ENCODE measurements at places on chromosomes 16 and 17.

- DNase-seq, result no peak
Measured at GRCh38 chr17:41547921-41548843, 20.1 kb upstream of the KRT19 start.

DNA sequence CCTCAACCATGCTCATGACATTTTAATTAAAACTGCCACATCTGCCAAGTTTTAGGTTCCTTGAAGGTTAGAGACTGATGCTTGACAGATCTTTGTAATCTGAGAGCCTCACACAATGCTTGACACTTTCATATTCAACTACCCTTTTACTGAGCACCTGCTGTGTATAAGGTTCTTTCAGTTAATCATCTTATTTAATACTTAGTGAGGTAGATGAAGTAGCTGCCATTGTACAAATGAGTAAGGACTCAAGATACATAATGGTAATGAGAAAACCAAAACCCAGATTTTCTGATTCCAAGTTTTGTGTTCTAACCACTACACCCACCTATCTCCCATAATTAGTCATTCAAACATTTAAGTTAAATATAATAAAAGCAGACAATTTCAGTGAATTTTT is 35.4 kb upstream of the ARL6IP1 start:
- DNase-seq, result no peak

DNA sequence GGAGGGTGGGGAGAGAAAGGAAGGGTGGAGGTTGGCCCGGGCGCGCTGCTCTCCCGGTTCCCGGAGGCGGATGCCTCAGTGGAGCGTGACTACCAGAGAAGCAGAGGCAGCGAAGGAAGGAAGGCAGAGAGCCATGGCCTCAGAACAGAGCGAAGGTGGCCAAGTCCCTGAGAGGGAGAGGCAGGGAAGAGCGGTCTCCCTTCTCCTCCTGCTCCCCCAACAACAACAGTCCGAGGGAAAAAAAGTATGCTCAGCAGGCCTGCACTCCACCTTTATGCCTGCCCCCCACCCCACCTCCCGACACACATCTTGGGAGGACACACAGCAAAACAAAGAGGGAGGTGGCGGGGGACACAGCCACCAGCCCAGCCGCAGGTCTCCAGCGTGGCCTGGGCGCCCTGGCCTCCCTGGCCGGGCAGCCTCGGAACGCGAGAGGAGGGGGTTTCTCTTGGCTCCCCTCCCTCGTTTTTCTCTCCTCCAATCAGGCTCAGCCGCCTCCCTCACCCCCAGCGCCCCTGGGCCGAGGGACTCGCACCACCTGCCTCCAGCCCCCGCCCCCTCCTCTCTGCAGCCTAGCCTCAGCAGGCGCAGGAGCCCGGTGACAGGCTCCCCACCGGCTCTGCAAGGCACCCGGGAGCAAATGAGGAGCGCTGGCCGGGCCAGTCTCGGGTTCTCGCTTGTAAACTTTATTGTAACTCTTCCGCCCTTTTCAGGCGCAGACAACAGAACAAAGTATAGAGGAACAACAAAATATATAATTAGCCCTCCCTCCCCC is 1.1 kb upstream of the HOXB7 start:
- DNase-seq, result no peak

DNA sequence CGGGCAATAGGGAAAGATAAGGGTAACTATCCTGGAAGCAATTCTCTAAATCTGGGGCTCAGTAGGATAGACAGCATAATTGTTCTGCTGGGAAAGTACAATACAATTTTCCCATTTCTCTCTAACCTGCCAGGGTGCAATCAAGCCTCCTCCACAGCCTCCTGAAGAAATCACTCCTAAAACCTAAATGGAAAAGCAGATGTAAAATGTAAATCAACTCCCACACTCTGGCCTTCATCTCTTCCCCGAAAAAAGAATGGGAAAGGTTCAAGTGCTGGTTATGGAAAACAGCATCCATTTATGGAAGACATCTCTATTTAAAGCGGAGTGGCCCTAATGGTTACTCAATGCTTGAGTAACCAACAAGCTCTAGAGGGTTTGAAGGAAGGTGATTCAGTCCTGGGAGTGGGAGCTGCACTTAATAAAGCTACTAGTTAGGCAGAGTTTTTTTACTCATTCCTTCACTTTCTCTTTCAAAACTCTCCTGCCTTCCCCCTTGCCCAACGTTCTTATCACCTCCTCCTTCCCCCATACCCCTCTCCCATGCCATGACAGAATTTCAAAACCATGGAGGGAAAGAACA is 5.1 kb downstream of the MMD start:
- no peak for DNase-seq

DNA sequence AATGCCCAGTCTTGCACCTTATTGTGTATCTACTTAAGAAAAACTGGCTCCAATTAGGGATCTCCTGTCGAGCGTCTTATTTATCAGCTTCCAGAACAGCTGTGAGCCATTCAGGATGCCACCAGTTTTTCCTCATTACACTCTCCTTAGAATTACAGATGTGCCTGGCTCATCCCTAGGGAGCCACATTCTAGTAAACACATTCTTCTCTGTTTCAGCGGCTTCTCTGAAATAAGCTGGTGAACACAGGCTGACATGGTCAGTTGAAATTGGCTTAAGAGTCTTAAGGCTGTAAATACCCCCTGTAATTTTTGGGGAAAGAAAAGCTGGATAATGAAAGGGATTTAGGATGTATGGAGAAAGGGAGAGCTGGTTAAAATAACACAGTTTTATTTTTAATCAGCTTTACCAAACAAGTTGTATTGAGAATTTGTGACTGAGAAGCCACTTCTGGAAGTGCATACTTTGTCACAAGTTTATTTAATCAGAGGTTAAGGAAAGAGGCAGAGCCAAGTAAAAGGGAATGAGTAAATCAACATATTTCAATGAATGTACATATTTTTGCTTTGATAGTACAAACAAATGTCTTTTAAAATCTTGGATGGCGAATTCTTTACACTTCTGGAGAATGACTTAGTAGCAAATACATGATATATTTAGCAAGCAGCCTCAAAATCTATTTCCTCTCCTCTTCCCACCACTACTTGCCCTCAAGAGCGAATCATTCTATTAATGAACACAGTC is 562.0 kb upstream of the GOT2 start:
- DNase-seq, result no peak

GRCh38 chr16:25941800-25942499 is 250.2 kb downstream of the HS3ST4 start:
- no peak for DNase-seq

GRCh38 chr16:25210758-25211157 is 6.0 kb upstream of the AQP8 start:
- DNase-seq, result no peak

DNA sequence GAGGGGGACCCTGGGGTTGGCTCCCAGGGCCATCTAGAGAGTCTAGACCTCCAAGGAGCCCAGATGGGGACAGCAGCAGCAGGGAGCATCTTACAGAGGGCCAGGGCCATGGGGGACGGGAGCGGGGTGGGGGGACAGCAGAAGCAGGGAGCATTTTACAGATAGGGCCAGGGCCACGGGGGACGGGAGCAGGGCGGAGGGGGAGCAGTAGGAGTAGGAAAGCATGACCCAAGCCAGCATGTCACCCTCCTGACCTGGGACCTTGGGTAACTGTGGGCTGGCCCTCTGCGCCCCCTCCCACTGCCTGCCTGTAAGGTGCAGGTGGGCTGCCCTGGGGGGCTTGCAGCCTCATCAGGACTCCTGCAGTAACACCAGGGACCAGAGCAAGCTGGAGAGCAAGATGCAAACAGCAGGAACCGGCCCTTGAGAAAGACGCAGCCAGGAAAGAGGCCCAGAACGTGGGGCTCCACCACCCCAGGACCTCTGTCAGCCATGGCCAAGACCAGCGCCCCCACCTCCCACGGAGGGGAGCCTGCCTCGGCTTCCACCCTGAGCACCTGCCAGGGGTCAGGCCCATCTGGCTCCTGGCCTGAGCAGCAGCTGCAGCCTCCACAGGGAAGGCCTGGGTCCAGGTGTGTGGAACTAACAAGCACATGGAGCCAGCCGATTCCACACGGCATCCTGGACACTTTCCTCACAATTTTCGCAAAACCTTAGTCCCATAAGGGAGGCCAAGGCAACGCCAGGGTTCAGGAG is 2.4 kb downstream of the ZNF598 start:
- DNase-seq, result no peak

GRCh38 chr17:69198238-69198637 is 30.4 kb downstream of the ABCA10 start:
- DNase-seq, result no peak

GRCh38 chr16:59385491-59385890 is 651.4 kb upstream of the GOT2 start:
- DNase-seq, result no peak

GRCh38 chr16:58038219-58038641 is 12.7 kb downstream of the MMP15 start:
- no peak for DNase-seq

- no peak for DNase-seq
Measured at GRCh38 chr17:59631276-59631675, 11.6 kb downstream of the CLTC start.

- DNase-seq, result no peak
Measured at GRCh38 chr17:50690887-50691549, 16.7 kb downstream of the ANKRD40 start.

DNA sequence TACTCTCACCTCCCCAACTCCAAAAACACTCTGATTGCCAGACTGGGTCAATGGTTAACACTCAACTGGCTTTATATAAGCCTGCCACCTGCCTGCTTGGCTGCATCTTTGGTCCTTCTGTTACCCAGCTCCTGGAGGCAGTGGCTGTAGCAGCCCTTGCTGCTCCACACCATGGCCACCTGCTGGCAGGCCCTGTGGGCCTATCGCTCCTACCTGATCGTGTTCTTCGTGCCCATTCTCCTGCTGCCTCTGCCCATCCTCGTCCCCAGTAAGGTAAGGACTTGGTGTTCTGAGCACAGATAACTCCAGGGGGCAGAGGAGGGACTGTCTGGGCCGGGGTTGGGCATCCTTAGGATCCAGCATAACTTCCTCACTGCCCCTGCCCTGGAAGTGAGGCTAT is at the start of gene SLC13A2:
SLC13A2 (plus strand) TSS at position 103 of the 400 bp plus-strand sequence; CDS start at position 172, 69 bp downstream.
- DNase-seq, result no peak

DNA sequence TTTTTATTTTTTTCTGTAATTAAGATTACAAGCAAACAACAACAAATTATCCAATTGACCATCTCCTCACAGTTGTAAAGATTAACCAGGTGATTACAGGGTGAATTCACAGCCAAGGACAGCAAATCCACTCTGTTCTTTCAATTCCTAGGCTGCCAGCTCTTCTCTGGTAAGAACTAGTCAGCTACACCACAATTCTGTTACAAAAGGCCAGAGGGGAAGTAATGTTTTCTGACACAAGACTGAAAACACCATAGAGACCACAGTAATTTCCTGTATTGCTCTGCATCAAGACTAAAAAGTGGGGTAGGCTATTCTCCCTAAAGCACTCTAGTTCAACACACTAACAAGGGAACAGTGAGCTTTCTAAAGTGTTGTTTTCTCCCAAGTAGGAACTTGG is 10.6 kb downstream of the CA10 start:
- no peak for DNase-seq
